ENCODE measurements at places on chromosomes 5 and 9.

GRCh38 chr5:116380621-116381020 is 194.0 kb downstream of the SEMA6A start:
- no peak for DNase-seq

GRCh38 chr9:92426501-92427145 is 2.4 kb upstream of the OMD start:
- no peak for DNase-seq

DNA sequence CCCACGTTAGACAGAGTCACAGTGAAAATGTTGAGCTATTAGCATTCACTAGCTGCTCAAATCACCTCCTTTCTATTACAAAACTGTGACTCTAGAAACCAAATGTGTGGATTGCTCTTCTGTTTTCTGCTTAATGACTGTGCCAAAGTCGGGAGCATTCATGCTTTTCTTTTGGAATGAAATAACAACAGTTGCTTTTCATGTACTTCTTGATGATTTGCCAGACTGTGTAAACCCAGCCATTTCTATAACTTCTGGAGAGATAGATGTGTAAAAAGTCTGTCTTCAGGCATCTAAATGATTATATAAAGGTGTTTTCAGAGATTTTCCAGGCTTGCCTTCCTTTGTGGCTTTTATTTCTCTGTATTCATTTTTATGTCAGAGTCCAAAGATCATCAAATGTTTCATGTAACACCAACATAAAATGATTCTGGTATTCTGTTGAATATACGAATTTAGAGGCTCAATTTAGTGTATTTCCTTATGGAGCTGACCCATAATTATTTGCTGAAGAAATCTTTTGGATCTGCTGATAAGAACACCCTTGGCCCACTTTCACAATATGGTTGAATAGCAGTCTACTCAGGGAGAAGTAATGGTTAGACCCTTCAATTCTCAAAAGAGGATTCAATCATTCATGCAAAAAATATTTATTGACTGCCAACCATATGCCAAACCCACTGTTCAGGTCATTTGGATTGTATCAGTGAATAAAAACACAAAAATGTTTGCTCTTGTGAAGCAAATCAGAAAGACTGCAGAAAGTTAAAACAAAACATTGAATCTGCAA is 581.2 kb downstream of the CDH18 start:
- no peak for DNase-seq

- no peak for DNase-seq
These were observed 30.4 kb upstream of the BARHL1 start for GRCh38 chr9:132552041-132552440.

DNA sequence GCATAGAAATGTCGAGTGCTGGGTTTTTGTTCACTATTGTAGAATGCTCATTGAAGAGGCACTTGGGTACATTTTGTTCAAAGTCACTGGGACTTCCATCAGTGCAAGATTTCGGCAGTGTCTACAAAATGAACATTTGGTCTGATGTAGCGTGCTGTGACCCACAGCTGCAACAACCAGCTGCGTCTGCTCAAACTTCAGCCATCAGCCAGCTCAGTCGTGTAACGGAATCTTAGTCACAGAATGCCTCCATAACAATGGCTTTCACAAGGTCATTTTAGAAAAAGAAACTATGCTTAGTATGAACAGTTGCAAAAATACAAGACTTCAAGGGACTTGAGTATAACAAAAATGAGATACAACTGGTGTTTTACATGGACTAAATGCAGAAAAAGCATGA is 828.1 kb upstream of the GRAMD2B start:
- no peak for DNase-seq

DNA sequence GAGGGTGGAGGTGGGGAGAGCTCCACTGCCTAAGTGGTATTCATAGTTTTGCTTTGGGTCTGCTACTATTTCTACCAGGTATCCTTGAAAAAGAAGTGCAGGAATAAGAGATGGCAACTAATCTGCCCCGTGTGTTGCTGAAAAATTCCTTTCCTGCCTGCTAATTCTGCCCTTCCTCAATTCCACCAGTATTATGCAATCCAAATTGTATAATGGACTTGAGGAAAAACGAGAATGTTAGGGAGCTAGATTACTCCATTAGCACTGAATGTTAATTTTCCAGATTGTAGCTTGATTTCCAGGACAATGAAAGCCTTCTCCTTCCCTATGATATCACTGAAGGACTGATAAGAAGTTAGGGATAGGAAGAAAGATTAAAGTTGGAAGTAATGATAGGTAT is 16.9 kb downstream of the ADAM19 start:
- no peak for DNase-seq

GRCh38 chr9:113579283-113580040 is 115.9 kb downstream of the RGS3 start:
- peak; percentile 39 for DNase-seq

GRCh38 chr5:32251871-32252458 is 60.8 kb downstream of the MTMR12 start:
- DNase-seq = peak; percentile 23

GRCh38 chr9:89305868-89306267 is 5.1 kb upstream of the CKS2 start:
- DNase-seq = no peak

DNA sequence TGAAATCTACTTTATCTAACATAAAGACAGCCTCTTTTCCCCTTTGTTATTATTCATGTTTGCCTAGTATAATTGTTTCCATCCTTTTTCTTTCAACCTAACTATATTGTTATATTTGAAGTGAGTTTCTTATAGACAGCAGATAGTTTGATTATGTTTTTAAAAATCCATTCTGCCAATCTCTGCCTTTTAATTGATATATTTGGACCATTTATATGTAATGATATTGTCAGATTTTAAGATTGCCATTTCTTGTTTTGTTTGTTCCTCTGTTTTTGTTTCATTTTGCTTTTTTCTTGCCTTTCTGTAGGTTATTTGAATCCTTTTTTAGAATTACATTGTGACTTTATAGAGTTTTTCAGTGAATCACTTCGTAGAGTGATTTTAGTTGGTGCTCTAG is 74.8 kb upstream of the TMEM171 start:
- no peak for DNase-seq

GRCh38 chr5:31161781-31162181 is 31.7 kb upstream of the CDH6 start:
- DNase-seq = no peak

GRCh38 chr9:95297760-95298159 is 19.7 kb downstream of the FANCC start:
- DNase-seq = no peak

- DNase-seq = no peak
These were observed 78.4 kb downstream of the TSPAN17 start for GRCh38 chr5:176725521-176726280.

DNA sequence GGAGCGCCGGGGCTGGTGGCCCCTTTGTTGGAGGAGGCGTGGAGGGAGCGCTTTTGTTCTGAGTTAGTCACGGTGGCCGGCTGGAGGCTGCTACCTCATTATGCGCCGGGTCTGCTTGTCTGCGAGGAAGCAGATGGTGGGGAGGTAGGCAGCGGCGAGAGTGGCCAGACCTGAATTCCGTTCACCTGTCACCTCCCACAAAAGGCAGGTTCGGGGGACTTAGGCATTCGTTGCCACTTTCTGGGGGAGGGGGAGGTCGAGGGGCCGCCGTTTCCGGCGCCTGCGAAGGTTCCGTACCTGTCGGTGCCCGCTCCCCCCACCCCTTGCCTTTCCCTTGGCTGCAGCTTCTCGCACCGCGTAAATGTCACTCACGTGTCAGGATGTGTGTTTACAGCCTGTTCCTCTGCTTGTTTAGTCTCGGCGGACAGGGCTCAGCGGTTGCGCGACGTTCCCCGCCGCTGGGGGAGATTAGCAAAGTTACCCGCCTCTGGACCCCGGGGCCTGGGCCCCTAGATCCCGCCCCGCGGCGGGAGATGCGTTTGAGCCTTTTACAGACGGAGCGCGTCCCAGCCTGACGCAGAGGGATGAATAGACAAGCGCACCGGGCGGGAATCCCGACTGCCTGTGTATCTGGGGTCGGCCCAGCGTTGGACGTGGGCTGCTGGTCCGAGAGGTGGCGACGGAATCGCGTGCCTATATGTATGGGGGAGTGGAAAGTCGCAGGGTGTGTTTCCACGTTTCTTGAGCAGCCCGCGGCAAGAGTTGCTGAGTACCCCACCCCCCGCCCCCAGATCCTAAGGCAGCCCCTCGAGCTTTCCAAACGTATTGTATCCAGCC is 2.7 kb upstream of the LHX2 start:
- DNase-seq = no peak

DNA sequence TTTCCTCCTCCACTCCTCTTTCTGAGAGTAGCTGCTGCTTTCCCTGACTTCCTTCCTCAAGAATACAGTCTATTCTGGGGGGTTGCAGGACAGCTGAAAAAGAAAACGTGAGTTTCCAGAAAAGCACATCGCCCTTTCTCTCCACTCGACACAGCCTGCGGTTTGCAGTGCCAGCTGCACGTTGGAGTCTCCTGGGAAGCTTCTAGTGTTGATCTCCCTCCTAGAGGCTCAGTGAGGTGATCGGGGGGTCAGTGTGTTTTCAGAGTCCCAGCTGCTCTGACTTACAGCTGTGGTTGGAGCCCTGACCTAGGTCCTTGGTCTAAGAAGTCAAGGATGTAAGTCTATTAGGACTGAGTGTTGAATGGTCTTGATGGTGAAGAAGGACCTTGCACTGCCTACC is 25.0 kb upstream of the SUSD3 start:
- DNase-seq = peak; percentile 29

- no peak for DNase-seq
These were observed 363.0 kb upstream of the PDE4D start for GRCh38 chr5:60256546-60256945.

GRCh38 chr5:73691302-73692080 is 65.5 kb downstream of the ARHGEF28 start:
- no peak for DNase-seq

- DNase-seq = no peak
These were observed 974 bp downstream of the ANAPC2 start for GRCh38 chr9:137187386-137187785.

DNA sequence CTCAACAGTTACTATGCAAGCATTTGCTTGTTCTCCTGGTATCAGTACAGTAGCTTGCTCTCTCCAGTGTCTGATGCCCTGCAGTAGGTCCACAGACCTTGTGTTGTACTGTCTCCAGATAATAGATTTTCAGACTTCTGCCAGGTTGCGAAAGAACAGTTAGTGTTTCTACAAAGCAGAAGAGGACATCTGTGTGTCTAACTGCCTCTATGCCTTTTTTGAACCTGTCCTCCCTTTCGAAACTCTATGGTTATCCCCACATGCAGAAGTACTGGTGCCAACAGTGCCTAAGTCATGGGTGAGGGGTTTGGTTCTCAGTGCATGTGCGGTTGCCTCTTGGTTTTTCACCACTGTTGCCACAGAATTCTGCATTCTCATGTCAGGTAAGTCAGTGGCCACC is 45.9 kb downstream of the KCNN2 start:
- no peak for DNase-seq

GRCh38 chr9:73037613-73038012 is 84.8 kb upstream of the ALDH1A1 start:
- no peak for DNase-seq

GRCh38 chr5:40844565-40844964 is 3.4 kb downstream of the CARD6 start:
- no peak for DNase-seq

DNA sequence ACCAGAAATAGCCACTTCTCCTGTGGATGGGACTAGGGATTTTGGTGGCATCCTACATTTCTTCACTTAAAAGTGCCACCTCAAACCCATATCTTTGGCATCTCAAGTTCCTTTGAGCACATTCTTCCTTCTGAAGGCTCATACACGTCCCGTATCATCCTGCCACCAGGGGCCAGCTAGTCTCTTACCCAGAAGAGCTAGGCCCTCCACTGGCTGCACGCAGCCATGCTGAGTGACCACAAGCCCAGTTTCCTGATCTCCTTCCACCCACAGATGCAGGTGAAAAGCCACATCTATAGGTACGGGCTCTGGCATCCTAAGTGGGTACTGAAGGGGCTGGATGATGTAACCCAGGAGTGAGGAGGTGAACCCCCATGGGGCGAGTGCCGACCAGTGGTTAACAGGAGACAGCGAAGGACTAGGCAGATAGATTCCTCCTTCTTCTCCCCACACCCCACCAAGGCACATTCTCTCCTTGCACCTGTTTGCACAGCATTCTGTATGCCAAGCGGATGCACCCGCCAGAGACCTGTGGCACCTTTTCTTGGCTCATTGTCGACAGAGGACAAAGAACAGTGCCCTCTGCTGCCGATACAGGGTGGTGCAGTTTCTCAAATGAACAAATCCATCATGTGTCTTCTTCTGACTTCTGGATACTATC is 14.4 kb upstream of the SCGB3A1 start:
- peak; percentile 58 for DNase-seq

DNA sequence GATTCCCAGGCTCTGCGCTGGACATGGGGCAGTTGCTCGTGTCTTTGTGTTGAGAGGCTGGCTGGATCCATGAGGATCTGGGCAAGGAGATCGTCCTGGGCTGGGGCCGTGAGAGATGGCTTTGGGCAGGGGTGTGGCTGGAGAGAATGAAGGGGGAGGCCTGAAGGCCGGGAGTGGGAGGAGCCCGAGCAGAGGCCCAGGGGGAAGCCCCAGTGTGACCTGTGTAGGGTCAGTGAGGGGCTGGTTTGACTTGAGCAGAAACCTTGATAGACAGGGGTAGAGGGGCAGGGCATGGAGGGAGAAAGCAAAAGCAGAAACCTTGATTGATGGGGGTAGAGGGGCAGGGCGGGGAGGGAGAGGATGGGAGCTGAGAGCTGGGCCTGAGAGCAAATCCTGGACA is 54.4 kb upstream of the ASS1 start:
- DNase-seq = no peak

DNA sequence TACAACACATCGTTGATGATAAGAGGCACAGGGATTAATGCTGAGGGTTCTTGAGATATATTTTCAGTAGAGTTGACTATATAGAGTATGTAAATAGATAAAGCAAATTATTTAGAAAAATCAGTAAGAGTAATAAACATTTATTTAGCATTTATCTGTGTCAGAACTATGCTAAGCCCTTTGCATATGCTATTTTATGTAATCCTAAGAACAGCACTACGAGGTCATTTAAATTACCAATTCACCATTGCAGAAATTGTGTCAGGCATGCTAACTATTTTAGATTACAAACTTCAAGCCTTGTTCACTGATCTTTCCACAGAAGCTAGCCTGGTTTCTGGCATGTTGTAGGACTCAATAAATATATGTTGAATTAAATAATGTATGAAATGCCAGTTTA is 20.4 kb upstream of the REEP2 start:
- no peak for DNase-seq

DNA sequence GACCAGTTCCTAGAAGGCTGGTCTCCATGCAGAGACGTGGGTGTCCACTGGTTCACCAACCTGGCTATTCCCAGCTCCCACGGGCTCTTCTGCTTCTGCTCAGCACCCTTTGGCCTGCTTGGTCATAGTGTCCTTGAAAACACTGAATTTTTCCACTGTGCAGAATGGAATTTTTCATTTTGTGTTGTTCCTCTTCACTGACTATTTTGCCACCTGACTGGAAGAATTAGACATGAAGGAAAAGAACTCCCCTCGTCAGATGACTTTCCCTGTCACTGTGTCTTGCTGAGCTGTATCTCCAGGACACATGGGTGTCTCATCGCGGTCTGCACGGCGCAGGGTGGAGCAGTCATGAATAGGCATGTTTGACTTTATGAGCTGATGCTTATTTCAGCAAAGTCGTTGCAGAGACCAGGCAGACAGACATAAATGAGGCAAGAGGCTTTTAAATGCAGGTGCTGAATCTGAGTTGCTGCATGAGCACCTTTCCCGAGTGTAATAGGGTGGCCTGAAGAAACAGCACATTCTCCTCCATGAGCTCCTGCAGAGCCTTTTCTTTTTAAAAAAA is 50.2 kb upstream of the SEMA4D start:
- no peak for DNase-seq

- no peak for DNase-seq
These were observed 47.2 kb upstream of the TTC23L start for GRCh38 chr5:34791761-34792244.
